Activated CD4-positive, alpha-beta memory T cell treated with anti-CD3 and anti-CD28 coated beads for 36 hours (primary cell): ENCODE measurements at places on chromosomes 1 and 21. TPM values are rescaled to one million over a fixed set of nuclear protein-coding genes. Genes with fewer than 3 reads are reported as not detected.
A peak's percentile ranks its signal among the peaks of the same experiment; 100 is the strongest.

Gene GBP6
- total RNA-seq: 0.81 TPM

Gene RNU1-3
- total RNA-seq: 1,390 TPM

Gene OPRD1
- not detected for total RNA-seq

Gene LEFTY2
- not detected for total RNA-seq

Gene TNFRSF18
- total RNA-seq: 387 TPM

Gene PADI2
- total RNA-seq: not detected

Gene EXO1
- total RNA-seq: 50.0 TPM

Gene PTGFR
- not detected for total RNA-seq

Gene GPR153
- total RNA-seq: 0.17 TPM

Gene ELF3
- 0.46 TPM for total RNA-seq

Gene TIMM17A
- total RNA-seq: 67.2 TPM

Gene MRPL9
- total RNA-seq: 154 TPM

Gene L1TD1
- not detected for total RNA-seq

DNA sequence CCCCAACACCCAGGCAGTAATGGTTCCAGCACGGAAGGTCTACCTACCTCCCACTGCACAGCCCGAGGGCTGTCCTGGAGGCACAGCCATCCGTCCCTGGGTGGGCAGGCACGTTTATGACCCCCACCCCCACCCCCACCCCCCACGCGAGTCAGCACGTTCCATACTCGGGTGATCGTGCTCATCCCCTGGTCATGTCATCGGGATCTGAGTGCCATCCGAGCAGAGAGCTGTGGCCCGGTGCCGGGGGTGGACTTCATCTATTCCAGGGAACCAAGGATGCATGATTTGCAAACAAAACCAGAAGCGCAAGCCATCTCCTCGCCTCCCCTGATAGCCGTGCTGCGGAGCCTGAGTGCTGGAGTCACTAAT is 1.1 kb downstream of the TSPEAR start:
- peak; percentile 9 for DNase-seq
- H3K27ac ChIP-seq: no peak overlapping the region
- no peak overlapping the region for H3K4me3 ChIP-seq
- H3K36me3 ChIP-seq: peaks cover 6% of the 10 kb centered on the region
- H3K4me1 ChIP-seq: peaks cover 34% of the 10 kb centered on the region
- H3K27me3 ChIP-seq: peaks cover 80% of the 10 kb centered on the region

DNA sequence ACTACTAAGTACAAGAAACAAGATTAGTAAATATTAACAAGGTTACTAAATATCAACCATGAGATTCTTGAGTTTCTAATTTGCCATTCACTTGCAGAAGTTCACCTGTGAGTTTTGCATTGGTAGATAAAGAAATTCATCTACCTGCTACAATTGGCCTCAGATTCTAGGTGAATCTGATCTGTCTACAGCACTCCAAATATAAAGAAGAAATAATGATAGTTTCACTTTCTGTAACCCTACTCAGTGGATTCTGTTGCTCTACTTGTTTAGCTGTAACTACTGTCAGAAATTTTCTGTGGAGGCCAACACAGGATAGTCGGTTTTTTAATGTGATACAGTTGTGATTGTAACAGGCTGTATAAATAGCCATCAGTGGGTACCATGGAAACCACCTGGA is 118.6 kb downstream of the NR5A2 start:
- no peak overlapping the region for H3K4me3 ChIP-seq
- H3K36me3 ChIP-seq: no peaks in the 10 kb centered on the region
- DNase-seq: no peak
- H3K4me1 ChIP-seq: peaks cover 17% of the 10 kb centered on the region

GRCh38 chr1:232599178-232600041 is 30.5 kb downstream of the SIPA1L2 start:
- H3K36me3 ChIP-seq: no peaks in the 10 kb centered on the region
- H3K4me3 ChIP-seq: no peak overlapping the region
- no peaks in the 10 kb centered on the region for H3K27me3 ChIP-seq
- peaks cover 36% of the 10 kb centered on the region for H3K4me1 ChIP-seq
- DNase-seq: no peak

DNA sequence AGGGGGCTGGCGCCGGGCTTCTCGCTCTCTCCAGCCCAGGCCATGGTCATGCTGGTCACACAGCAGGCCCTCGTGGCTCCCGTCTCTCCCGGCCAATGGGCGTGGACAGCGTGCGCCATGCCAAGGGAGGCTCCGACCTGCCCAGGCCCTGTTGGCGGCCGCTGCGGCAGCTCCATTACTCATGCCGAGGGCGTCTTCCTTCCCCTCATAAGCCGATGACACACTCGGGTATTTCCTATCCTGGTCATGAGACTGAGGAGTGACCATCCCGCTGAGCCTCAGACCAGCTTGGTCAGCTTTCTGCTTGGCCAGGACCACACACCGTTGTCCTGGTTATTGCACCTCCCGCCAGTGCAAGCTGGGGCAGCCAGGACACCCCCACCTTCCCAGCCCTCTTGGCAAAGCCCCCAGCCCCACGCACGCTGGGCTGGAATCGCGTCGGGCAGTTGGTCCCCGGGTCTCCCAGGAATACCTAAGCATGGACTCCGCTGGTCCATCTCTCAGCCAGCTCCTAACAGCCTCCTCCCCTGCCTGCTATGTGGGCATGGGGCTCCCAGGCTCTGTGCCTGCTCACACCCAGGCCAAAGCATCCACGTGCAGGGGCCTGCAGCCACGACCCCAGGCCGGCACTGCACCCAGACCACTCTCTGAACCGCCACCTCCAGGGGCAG is 49.8 kb downstream of the ARHGEF16 start:
- no peak overlapping the region for H3K27ac ChIP-seq
- H3K27me3 ChIP-seq: no peaks in the 10 kb centered on the region
- no peak overlapping the region for H3K4me3 ChIP-seq
- no peaks in the 10 kb centered on the region for H3K36me3 ChIP-seq
- H3K4me1 ChIP-seq: no peaks in the 10 kb centered on the region

GRCh38 chr1:98698625-98699024 is 37.1 kb downstream of the SNX7 start:
- no peak overlapping the region for H3K27ac ChIP-seq
- H3K36me3 ChIP-seq: no peaks in the 10 kb centered on the region
- H3K4me1 ChIP-seq: no peaks in the 10 kb centered on the region
- H3K4me3 ChIP-seq: no peak overlapping the region

DNA sequence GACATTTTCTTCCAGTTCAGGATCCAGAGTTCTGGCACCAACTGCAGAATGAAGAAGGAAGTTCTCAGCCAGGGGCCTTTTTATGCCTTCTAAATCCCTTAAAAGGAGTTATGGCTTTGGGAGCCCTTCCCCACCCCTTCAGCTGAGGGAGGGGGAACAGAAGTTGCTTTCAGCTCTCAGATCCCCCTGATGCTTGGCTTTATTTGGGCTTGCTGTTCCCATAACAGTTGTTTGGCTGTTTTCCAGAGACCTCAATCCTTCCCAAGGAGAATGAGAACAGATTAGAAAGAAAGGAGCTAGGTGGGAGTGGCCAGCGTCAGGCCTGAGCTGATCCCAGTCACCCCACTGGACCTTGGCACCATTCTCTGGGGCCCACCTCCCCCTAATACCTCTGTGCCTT is at the start of gene RPE65:
Gene RPE65 (minus strand): TSS at position 54 of the 400 bp plus-strand sequence. CDS start 49 bp downstream, at position 5.
- H3K36me3 ChIP-seq: no peaks in the 10 kb centered on the region
- no peak for DNase-seq
- no peaks in the 10 kb centered on the region for H3K4me1 ChIP-seq
- H3K27me3 ChIP-seq: peaks cover 1% of the 10 kb centered on the region
- no peak within 1 kb of the TSS for H3K4me3 ChIP-seq
- H3K27ac ChIP-seq: no peak within 1 kb of the TSS

DNA sequence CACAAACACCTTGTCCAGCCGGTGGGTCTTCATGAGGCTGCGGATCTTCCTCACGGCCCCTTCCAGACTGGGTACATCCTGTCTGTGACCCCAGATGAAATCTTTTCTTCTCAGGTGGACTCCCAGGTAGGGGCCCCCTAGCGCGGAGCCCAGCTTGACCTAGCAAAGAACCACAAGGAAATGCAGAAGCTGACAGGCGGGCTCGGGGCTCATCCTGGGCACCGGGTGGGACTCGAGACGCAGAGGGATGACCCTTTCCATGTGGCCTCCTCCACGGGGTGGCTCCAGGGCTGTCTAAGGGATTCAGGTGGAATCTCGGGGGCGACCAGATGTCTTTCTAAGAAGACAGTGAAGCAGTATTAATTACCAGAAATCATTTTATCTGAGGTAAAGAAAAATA is 17.8 kb downstream of the POFUT2 start:
- H3K4me1 ChIP-seq: peaks cover 18% of the 10 kb centered on the region
- no peaks in the 10 kb centered on the region for H3K27me3 ChIP-seq
- H3K36me3 ChIP-seq: peaks cover 21% of the 10 kb centered on the region

GRCh38 chr1:75980972-75981897 is 49.0 kb upstream of the ASB17 start:
- no peaks in the 10 kb centered on the region for H3K4me1 ChIP-seq
- H3K36me3 ChIP-seq: no peaks in the 10 kb centered on the region
- DNase-seq: no peak
- H3K27ac ChIP-seq: no peak overlapping the region
- no peak overlapping the region for H3K4me3 ChIP-seq

GRCh38 chr1:20229171-20229570 is 42.9 kb upstream of the PLA2G2C start:
- DNase-seq: no peak
- H3K27me3 ChIP-seq: peaks cover 54% of the 10 kb centered on the region
- H3K27ac ChIP-seq: no peak overlapping the region

- H3K36me3 ChIP-seq: no peaks in the 10 kb centered on the region
- H3K4me1 ChIP-seq: peaks cover 11% of the 10 kb centered on the region
- no peaks in the 10 kb centered on the region for H3K27me3 ChIP-seq
Measured at GRCh38 chr1:234666761-234667160, 56.8 kb upstream of the IRF2BP2 start.

- no peaks in the 10 kb centered on the region for H3K4me1 ChIP-seq
- no peak overlapping the region for H3K27ac ChIP-seq
- no peaks in the 10 kb centered on the region for H3K27me3 ChIP-seq
- H3K36me3 ChIP-seq: no peaks in the 10 kb centered on the region
- H3K4me3 ChIP-seq: no peak overlapping the region
Measured at GRCh38 chr1:65180977-65181376, 33.0 kb downstream of the AK4 start.

DNA sequence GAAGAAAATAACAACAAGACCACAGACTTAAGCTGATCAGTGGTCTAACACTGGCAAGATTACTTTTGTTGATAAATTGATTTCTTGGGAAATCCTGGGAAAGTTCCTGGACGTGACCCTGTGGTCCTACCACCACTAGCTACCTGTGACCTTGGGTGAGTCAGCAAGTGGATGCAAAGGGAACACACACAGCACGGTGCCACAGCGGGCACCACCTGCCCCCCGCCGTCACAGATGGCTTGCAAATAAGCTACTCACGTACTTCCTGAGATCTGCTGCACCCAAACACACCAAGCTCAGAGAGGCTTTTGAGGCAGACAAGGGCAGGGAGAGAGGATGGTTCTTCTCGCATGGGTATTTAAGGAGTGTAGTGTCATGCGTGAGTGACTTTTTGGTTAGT is 12.7 kb downstream of the CFAP298 start:
- H3K27me3 ChIP-seq: no peaks in the 10 kb centered on the region
- peaks cover 31% of the 10 kb centered on the region for H3K36me3 ChIP-seq
- no peak overlapping the region for H3K4me3 ChIP-seq
- peaks cover 2% of the 10 kb centered on the region for H3K4me1 ChIP-seq
- no peak overlapping the region for H3K27ac ChIP-seq

DNA sequence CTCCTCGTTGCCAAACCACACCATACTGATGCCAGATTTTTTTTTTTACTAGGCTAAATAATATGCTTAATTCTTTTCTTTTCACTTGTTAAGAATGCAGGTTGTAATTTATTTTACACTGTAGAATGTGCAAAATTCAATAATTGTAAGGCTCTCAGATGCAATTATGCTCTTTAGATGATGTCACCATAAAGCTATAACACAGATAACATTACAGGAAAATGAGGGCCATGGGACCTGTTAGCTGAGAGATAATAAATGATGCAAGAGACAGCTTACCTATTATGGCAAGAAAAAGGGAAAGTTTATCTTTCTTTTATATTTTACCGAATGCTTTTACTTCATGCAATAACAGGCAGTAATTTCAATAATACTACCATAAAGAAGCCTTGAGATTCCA is 35.4 kb downstream of the CHRM3 start:
- no peaks in the 10 kb centered on the region for H3K4me1 ChIP-seq
- no peak for DNase-seq
- no peaks in the 10 kb centered on the region for H3K36me3 ChIP-seq
- H3K27me3 ChIP-seq: peaks cover 4% of the 10 kb centered on the region
- H3K4me3 ChIP-seq: no peak overlapping the region

GRCh38 chr1:206905295-206906164 is 8.3 kb downstream of the IL24 start:
- DNase-seq: peak; percentile 74
- peak overlapping the region; percentile 83 for H3K27ac ChIP-seq
- peaks cover 48% of the 10 kb centered on the region for H3K36me3 ChIP-seq
- H3K27me3 ChIP-seq: no peaks in the 10 kb centered on the region
- peak overlapping the region; percentile 33 for H3K4me3 ChIP-seq

GRCh38 chr1:244010191-244010590 is 40.9 kb upstream of the ZBTB18 start:
- peaks cover 3% of the 10 kb centered on the region for H3K27me3 ChIP-seq
- DNase-seq: peak; percentile 73
- no peak overlapping the region for H3K4me3 ChIP-seq
- H3K27ac ChIP-seq: no peak overlapping the region

GRCh38 chr1:184376369-184376768 is 10.5 kb upstream of the C1orf21 start:
- no peak overlapping the region for H3K4me3 ChIP-seq
- H3K27me3 ChIP-seq: peaks cover 14% of the 10 kb centered on the region
- no peaks in the 10 kb centered on the region for H3K4me1 ChIP-seq
- no peaks in the 10 kb centered on the region for H3K36me3 ChIP-seq
- H3K27ac ChIP-seq: no peak overlapping the region
- no peak for DNase-seq

GRCh38 chr1:56578963-56579875 is at the start of gene PLPP3:
Gene PLPP3, minus strand, starts transcription at chr1:56579563. Its CDS starts 547 bp downstream, at chr1:56579016.
- DNase-seq: peak; percentile 9
- H3K27ac ChIP-seq: no peak within 1 kb of the TSS
- peaks cover 4% of the 10 kb centered on the region for H3K4me1 ChIP-seq
- no peaks in the 10 kb centered on the region for H3K36me3 ChIP-seq
- H3K27me3 ChIP-seq: peaks cover 38% of the 10 kb centered on the region

DNA sequence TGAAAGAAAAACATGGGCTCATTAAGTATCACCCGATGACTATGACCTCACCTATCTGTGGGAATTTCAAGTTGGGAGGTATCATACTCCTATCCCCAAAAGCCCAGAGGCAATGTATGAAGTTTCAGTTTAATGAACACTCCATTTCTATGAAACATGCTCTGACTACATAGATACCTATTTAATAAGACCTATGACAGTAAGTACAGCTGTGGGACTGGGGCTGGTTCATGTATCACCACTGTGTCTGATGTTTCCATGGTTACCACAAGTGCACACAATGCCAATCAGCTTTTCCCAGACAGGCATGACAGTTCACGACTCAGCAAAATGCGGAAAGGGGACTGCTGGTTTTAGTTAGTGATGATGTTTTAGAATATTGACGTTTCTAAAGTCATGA is 167.7 kb downstream of the SIPA1L2 start:
- peaks cover 8% of the 10 kb centered on the region for H3K4me1 ChIP-seq
- DNase-seq: no peak
- H3K27ac ChIP-seq: no peak overlapping the region
- H3K36me3 ChIP-seq: peaks cover 9% of the 10 kb centered on the region
- no peaks in the 10 kb centered on the region for H3K27me3 ChIP-seq

GRCh38 chr1:52032785-52033131 is 852 bp downstream of the KTI12 start:
- H3K27me3 ChIP-seq: no peaks in the 10 kb centered on the region
- H3K4me3 ChIP-seq: peak overlapping the region; percentile 93
- peak; percentile 40 for DNase-seq
